Skeletal muscle tissue (tissue), 5 donors: ENCODE measurements at places on chromosomes 1 and 21. TPM values are rescaled to one million over a fixed set of nuclear protein-coding genes. Genes with fewer than 3 reads are reported as not detected.

Gene HSPA6
- 0.52 TPM for total RNA-seq

Gene THEMIS2
- 4.7 TPM for total RNA-seq

Gene KCNJ9
- total RNA-seq = not detected

Gene CA14
- 2.1 TPM for total RNA-seq

Gene CA6
- not detected for total RNA-seq

Gene OR2AK2
- total RNA-seq = not detected

Gene FABP3
- total RNA-seq = 201 TPM

Gene OR2L3
- total RNA-seq = not detected

Gene SPRR3
- not detected for total RNA-seq

Gene MAP1LC3C
- total RNA-seq = 5.7 TPM

Gene MTX1
- 16.2 TPM for total RNA-seq

Gene TMEM52
- 21.9 TPM for total RNA-seq

Gene SPRR2G
- not detected for total RNA-seq

Gene OR14K1
- 0.52 TPM for total RNA-seq

Gene EVA1B
- total RNA-seq = 40.7 TPM

Gene GBP7
- total RNA-seq = not detected

Gene NFASC
- total RNA-seq = 1.6 TPM

Gene NPR1
- total RNA-seq = 11.5 TPM
